ENCODE measurements at places on chromosomes 6 and 20.

- no peak for DNase-seq
Measured at GRCh38 chr6:132888701-132889100, 74.3 kb downstream of the RPS12 start.

GRCh38 chr6:56660381-56660730 lies 17.7 kb upstream of the DST start:
- DNase-seq, result no peak

- DNase-seq, result no peak
Measured at GRCh38 chr6:100803264-100804045, 77.7 kb downstream of the ASCC3 start.

DNA sequence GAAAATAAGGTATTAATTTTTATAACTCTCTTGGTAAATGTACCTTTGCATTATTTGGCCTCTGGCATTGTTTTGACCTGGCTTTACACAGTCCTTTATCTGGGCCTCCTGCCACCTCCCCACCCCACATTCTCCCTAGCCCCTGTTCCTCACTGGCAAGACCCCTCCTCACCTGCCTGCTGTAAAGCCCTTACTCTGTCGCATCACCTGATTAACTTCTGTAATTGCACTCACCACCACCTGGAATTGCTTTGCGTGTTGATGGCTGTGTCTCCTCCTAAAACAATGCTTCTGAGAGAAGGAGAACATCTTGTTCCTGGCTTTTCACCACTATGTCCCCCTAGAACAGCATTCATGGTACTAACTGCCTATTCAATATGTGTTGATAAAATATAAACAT lies 24.8 kb downstream of the SNX9 start:
- no peak for DNase-seq

DNA sequence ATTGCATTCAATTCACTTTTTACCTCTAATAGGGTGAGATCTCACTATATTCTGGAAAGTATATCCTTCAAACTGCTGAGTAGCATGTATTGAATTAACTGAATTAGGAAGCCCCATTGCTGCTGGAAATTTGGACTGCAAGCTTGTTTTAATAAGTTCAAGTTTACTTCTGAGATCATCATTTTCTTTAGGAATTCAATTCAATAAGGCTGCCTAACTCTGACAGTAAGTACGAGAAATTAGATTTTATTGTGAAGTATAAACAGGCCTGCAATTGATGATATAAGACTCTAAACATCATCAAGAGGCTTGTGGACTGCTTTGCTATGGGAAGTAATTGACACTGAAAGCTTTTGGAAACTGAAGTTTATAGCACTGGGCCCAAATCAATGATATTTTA lies 44.4 kb downstream of the OGFRL1 start:
- no peak for DNase-seq

DNA sequence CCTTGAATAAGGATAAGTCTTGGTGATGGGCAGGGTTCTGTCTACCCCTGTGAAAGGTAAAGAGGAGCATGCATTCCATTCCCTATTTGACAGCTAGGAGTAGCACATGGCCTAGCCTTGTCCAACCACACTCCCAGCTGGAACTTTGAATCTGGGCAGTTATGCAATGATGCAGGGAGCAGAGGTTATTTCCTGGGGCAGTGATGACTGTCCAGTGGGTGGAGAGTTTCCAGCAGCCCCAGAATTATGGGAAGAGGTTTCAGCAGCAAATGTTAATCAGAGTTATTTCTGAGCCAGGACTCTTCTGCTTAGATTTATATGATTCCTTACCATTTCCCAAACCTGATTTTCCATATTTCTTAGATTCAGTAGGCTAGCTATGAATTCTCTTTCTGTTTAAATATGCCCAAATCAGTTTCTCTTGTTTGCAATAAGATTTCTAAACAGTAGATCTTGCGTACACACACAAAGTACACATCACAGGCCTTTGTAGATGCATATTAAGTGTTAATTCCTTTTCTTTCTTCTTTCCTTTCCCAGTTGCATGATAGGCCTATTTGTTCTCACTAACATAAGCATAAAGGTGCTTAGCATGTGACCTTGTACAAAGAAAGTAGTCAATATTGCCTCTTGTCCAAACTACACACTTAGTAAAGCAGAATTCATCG lies 17.3 kb upstream of the TXLNB start:
- no peak for DNase-seq

DNA sequence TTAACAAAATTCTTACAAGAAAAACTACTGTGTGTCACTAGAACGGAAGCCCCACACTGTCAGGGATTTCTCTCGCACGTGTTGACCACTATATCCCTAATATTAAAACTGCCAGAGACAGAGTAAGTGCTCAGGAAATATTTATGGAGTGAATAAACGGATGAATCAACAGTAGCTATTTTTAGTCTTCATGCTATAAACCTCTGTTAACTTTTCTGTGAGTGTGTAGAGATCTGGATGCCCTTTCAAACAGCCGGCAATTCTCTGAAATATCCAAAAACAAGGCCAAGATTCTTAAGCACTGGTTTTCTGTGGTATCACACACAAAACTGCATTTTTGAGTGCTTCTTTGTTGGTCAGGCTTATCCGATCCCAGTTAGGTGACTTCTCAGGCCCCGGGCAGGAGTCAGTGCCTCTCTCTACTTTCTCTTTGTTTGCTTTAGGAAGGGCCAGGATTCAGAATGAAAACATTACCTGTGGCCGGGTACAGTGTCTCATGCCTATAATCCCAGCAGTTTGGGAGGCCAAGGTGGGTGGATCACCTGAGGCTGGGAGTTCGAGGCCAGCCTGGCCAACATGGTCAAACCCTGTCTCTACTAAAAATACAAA lies 15.7 kb downstream of the ATP9A start:
- no peak for DNase-seq

- no peak for DNase-seq
Measured at GRCh38 chr6:117573006-117573680, 29.2 kb downstream of the GOPC start.

GRCh38 chr6:125564941-125565340 lies 184.5 kb upstream of the HEY2 start:
- DNase-seq, result no peak

DNA sequence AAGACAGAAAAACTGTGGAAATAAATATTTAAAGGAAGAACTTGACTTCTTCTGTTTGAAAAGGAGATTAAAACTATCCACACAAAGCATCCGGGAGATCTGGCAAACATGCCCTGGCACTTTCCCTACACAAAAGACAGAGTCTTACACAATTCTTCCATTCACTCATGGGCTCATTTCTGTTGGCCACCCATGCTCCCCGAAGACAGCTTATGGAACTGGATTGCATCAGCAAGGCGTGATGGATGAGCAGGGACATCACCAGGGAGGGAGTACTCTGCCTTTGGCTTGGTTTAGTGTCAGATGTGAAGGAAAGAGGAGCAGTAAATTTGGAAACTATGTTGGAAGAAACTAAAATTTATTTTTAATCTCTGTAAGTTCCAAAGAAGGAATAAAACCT lies 379.3 kb downstream of the CD109 start:
- no peak for DNase-seq

- no peak for DNase-seq
Measured at GRCh38 chr6:124546601-124547000, 415.6 kb upstream of the RNF217 start.

GRCh38 chr6:8225113-8225512 lies 122.8 kb upstream of the EEF1E1 start:
- DNase-seq, result no peak

DNA sequence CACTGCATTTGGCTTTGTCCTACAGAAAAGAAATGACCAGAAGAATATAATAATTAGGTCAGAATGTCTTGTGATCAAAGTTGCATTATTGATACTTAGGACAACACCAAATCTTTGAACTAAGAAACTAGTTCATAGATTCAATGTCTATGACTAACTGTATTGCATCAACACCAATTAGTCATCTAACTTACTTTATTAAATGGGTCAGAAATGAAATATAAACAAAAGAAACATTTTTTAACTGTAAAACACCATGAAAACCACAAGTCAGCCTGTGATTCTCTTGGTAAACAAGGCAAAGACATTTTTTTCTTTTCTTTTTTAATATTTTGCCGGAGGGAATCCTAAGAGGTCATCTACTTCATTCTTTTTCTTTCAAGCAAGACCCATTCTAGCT lies 114.1 kb upstream of the HDDC2 start:
- no peak for DNase-seq

- no peak for DNase-seq
Measured at GRCh38 chr6:15268137-15268908, 22.5 kb downstream of the JARID2 start.

DNA sequence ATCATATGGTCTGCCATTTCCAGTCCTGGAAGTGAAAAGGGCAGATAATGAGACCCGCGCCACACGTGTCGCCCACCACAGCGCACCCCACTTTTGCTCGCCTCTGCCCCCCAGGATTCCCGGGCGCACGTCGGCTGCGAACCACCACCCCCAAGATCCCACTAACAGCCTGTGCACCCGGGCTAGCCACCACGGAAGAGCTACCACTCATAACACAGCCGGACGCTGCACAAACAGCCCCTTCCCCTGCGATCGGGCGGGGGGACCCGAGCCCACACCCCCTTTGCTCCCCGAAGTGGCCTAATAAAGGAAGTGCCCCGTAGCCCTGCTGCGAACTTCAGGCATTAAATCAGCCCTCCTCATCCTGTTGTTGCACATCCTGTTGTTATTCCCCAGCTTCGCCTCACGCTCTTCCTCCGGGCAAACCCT lies 506 bp downstream of the CITED2 start:
- DNase-seq, result no peak

DNA sequence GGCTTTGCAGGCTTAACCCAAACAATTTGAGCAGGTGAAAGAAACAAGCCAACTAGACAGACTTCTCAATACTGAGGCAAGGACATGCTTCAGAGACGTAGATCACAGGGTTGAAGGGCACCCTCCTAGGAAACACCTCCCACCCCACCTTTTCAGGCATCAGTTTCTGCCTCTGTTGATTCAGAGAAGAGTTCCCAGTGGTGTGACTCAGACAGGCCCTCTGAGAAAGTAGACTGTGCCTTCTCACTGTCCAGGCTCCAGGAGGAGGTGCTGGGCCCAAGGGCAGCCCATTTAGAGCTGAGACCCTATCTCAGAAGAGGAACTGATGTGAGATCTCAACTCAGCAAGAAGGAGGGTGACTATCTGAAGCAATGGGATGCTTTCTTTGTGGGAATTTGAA lies 108.1 kb downstream of the FAM50B start:
- no peak for DNase-seq

- no peak for DNase-seq
Measured at GRCh38 chr6:152474354-152474753, 162.8 kb downstream of the SYNE1 start.

DNA sequence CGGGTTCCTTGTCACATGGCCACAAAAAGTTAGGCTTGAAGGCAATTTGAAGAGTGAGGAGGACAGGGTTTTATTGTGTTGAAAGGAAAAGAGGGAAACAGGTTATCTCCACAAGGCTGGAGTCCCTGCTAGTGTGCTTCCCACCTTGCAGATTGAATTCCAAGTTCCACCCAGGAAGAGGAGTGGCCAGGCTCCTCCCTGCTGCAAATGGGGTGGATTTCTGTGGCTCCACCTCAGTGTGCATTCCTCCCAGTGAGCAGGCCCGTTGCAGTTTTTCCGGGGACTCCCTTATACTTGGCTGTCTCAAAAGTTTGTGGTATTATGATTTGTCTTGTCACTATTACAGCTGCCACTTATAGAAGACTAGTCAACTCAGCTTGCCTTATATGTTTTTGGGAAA lies 281.8 kb upstream of the PLCB4 start:
- DNase-seq, result no peak

DNA sequence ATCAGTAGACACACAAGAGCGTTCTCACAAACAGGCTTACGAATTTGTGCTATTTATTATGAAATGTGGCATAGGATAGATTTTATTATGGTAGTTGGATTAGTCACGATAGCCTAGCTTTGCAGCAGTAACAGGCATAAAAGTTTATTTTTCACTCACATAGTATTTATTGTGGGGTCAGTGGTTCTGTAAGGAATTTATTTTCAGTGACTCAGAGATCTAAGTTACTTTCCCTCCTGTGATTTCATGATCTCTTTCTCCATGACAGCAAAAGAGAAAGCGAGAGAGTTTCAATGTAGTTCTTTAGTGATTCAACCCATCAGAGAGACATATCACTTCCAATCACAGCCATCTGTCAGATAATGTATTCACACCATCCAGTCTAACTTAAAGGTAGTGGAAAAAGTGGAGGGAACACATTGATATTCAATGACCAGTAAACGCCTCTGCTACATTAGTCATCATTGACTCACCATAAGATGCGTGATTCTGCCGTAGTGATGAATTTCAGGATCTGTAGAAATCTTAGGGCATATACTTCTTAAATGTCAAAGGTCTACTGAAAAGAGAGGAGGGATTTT lies 605.5 kb downstream of the HDGFL1 start:
- no peak for DNase-seq

- no peak for DNase-seq
Measured at GRCh38 chr20:60482221-60483008, 524.2 kb downstream of the CDH26 start.

- no peak for DNase-seq
Measured at GRCh38 chr20:3743251-3743650, 10.8 kb downstream of the HSPA12B start.

DNA sequence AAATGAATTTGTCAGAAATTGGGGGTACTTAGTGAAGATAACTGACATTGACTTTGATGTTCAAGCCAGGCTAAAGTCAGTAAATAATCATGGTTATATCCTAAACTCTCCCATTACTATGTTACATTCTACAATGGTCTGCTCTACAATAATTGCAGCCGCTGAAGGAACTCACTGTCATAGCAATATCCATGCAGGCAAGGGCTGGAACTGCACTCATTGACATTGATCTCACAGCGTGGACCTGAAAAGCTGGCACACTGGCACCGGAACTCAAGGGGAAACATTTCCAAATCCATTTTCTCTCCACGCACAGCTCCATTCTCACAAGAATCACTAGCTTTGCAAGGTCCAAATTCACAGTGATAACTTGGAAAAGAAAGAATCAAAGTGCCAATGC lies 702.7 kb downstream of the EYS start:
- no peak for DNase-seq

DNA sequence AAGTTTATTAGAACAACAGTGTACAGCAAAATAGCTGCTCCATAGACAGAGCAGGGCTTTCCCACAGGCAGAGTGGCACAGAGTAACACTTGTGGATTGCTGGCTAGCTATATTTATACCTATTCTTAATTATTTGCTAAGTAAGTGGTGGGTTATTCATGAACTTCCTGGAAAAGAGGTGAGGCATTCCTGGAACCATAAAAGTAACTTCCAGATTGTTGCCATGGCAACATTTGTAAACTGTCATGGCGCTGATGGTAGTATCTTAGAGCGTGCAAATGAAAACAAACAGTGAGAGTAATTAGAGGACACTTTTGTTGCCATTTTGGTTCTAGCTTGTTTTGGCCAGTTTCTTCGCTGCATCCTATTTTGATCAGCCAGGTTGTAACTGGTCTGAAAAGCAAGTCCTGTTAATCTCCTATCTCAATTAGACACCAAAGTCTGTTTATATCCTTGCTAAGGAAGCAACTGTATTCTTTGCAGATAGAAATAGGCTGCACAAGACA lies 23.9 kb downstream of the DEFB114 start:
- DNase-seq, result no peak

DNA sequence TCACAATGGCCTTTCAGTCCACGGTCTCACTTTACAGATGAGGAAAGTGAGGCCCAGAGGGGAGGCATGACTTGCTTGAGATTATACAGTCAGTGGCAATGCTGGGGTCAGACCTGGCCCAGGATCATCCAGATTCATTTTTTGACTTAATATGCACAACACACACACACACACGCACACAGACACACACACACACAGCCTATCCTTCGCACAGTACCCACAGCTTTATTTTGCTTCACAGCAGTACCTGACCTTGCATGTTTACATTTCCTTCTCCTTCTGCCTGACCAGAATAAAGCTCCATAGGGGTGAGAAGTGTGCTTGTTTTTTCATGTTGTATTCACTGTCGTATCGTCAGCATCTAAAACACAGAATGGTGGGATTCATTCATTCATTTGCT lies 79.8 kb downstream of the VEGFA start:
- no peak for DNase-seq

All from stimulated activated CD8-positive, alpha-beta memory T cell treated with anti-CD3 and anti-CD28 coated beads, Interleukin-4, amount 100 ng/mL, for 1 hour (primary cell).